Left hindlimb (tissue), 1 donor: ENCODE measurements at places on chromosomes 3 and 15.

DNA sequence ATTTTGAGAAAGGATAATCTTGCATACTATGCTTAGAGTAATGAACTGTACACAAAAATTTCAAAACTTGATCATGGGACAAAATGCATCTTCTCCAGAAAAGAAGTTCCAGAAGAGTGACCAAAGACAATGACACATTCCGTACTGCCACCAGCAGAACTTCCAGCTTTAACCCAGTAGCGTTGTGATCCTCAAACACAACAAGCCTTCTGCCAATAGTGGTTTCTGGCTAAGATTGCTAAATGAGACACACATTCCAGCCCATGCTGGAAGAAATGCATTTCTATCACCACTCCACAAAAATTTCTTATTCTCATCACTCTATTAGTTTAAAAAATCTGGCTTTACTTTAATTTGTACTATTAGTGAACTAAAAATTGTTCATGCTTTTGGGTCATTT, 334.9 kb downstream of the TBC1D5 start:
- DNase-seq: no peak

DNA sequence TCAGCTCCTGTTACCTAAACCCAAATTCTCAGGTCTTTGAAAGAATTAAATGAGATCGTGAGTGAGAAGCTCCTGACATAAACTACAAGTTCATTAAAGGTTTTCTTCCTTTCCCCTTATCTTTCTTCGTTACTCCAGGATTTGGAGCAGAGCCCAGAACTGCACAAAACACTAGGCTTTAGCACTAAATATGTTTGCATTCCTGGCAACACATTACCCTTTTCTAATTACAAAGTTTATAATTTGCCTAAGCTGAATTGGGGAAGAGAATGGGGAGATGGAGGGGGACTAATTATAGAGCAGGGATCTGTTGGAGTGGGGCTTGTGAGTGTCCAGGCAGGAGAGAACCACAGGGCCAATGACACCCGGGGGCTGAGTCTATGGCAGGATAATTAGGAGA, 109.7 kb downstream of the SV2B start:
- DNase-seq: no peak

DNA sequence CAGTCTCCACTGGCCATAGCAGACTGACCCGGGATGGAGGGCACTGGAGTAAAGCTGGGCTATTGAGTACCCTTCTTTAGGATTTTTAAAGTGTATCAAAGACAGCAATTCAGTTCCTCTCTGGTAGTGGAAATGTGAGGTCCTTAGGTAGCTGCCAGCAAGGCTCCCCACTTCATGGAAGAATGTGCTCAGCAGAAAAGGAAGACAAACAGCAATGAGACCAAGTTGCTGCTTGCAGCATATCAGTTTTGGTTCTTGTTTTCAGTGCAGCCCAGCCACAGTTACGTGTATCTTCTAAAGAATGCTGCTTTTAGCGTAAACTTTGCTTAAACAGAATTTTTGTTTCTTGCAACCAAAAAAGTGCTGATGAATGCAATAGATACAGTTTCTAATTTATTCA, 374.0 kb upstream of the CBLB start:
- no peak for DNase-seq

- peak; percentile 77 for DNase-seq
These were observed 159.8 kb upstream of the TSC22D2 start for GRCh38 chr3:150248116-150248887.

DNA sequence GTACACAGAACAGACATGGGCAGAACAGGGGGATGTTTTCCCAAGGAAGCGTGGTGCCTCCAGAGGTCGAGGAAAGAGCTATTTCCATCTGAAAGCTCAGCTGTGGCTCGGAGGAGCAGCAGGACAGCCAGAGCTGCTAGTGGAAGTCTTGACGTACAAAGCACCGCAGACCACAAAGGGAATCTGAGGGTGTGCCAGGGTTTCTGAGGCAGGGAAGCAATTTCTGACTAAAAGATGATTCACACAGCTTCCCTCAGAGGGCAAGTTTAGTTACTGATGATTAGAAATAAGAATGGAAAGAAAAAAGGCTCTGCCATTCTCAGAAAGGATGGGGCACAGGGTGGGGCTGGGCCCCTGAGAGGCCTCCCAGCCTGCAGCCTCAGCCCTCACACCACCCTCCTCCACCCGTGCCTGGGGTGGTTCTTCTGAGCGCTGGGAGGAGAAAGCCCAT, 45.8 kb upstream of the SEC13 start:
- DNase-seq: peak; percentile 73

DNA sequence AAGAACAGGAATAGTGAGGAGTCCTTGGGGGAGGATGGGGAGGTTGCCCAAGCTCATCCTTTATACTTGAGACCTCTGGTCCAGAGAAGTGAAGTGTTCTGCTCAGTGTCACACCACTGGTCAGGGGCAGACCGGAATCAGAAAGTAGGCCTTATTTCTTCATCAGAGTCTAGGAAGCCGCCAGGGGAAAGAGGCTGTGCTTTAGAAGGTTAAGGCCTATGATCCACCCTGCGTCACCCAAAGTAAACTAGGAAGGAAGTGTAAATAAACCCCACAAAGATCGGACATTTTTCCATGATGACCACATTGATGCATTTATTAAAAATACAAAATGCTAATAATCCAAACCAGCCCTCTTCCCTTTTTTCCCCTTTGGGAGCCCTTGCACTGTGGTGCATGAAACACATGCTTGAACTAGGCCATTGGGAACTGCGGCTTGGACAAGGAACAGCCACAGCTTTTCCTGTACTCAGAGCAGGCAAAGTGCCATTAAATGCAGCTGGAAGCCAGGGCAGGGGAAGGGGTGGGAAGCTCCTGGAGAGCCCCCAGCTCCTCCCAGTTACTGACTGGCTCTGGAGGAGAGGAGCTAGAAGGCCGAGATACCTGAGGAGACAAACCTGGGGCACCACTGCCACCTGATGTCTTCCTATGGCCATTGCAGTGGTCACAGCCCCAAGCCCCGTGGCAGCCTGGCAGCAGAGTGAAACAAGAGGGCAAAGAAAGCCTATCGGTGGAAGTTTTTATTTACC, 37.0 kb downstream of the CDC25A start:
- peak; percentile 87 for DNase-seq

DNA sequence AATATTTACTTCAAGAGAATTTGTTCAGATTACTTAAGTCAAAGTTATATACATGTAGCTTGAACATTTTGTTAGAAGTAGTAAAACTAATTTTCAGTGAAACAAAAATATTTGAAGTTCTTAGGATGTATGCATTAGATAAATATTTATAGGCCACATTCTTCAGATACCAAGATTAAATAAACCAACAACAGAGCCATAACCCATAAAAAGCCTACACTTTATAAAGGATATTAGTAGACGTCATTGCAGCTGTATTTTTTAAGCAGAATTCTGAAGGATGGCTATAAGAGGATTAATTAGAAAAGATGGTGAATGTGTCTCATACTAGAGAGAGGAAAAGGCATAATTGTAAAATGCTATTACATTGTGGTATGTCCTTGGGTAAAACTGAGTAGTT, 449.7 kb upstream of the ALCAM start:
- DNase-seq: no peak

- DNase-seq: no peak
These were observed 21.9 kb upstream of the ATP8B4 start for GRCh38 chr15:50140983-50141382.

DNA sequence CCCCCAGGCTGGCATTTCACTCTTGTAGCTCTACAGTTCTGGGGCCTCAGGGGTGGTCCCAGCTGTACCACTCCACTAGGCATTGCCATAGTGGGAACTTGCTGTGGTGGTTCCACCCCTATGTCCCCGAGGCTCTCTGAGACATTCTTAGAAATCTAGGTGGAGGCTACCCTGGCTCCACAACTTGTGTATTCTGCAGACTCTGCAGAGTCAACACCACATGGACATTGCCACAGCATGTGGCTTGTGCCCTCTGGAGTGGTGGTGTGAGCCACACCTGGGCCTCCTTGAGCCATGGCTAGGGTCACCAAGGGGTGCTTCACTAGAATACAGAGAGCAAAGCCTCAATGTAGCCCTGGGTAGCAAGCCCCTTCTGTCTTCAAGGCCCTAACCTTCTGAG, 54.4 kb upstream of the STRIT1 start:
- no peak for DNase-seq

DNA sequence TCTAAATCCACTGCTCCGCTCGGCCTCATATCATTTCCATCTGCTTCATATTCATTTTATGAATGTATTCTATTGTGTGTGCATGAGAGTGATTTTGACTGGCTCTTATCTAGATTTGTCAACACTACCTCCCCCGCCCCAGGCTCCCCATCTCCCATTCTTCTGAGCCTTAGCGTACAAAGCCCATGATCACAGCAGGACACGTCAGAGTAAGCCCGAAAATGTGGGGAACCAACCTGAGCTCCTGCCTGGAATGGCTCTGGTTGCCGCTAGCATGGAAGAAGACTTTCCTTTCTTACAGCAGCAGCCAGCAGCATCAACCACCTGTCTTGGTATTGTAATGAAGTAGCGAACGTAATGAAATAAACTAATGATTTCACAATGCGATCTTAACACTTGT, 61.4 kb downstream of the GABRB3 start:
- DNase-seq: no peak

GRCh38 chr15:27254055-27254454, 283.1 kb downstream of the GABRG3 start:
- DNase-seq: no peak

DNA sequence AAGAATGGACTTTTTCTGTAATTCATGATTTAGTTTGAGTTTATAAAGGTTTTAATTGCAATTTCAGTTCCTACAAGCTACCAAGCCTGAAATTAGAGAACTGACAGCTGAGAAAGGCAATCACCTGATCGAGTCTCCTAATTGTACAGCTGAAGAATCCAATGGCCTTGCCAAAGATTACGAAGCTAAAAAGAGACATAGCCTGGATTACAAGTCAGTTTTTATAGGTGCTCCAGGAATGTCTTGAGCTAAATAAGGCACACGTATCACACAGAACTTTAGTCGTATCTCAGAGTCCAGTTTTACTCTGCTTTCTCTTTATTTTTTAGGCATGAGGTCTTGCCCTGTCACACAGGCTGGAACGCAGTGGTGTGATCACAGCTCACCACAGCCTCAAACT, 6.6 kb downstream of the DPH3 start:
- no peak for DNase-seq

- DNase-seq: no peak
These were observed 118.9 kb downstream of the MTHFS start for GRCh38 chr15:79777916-79778315.

- DNase-seq: no peak
These were observed 26.3 kb upstream of the GP5 start for GRCh38 chr3:194425399-194425798.

DNA sequence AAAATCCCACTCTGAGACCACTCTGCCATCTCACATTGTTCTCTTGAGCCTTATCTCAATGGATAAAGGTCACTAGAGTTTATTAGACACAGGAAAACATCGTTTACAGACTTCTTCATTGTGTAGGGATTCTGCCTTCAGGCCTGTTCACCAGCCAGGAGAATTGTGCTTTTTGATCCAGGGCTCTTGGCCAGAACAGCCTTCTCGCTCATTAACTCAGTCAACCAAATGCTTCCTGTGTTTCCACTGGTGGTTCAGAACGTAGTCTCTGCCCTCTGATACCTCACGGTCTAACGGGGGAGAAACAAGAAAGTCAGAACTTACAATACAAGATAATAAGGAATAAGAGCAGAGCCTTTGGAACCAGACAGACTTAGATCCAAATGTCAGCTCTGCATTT, 54.2 kb upstream of the TSEN2 start:
- no peak for DNase-seq

DNA sequence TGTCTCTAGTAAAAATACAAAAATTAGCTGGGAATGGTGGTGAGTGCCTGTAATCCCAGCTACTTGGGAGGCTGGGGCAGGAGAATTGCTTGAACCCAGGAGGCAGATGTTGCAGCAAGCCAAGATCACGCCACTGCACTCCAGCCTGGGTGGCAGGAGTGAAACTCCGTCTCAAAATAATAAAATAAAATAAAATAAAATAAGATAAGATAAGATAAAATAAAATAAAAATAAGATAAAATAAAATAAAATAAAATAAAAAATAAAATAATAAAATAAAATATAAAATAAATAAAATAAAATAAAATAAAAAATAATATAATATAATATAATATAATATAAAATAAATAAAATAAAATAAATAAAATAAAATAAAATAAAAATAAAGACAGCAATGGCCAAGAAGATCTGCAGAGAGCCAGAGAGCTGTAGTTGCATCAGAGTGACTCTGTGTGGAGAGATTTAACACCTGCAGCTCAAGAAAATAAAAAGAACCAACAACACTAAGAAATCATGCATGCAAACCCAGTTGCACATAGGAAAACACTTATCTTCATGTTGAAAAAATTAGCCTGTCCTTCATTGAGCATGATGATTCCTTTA, 25.9 kb downstream of the LIPH start:
- no peak for DNase-seq

DNA sequence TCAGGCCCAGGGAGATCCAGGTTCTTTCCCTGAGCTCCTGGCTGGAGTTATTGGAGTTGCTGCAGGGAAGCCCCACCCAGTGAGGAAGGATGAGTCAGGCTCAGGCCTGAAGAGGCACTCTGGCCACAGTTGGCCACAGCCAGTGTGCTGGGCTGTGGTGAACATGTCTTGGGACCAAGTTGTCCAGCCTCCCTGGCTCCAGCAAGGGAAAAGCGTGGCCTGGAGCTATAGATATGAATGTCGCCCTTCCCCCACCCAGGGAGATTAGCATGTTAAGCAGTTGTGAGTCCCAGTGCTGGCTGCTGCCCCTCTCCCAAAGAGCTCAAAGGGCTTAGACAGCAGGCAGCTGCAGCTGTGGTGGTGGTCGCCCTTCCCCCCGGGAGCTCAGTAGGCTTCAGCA, 963.2 kb downstream of the ROBO2 start:
- DNase-seq: no peak

DNA sequence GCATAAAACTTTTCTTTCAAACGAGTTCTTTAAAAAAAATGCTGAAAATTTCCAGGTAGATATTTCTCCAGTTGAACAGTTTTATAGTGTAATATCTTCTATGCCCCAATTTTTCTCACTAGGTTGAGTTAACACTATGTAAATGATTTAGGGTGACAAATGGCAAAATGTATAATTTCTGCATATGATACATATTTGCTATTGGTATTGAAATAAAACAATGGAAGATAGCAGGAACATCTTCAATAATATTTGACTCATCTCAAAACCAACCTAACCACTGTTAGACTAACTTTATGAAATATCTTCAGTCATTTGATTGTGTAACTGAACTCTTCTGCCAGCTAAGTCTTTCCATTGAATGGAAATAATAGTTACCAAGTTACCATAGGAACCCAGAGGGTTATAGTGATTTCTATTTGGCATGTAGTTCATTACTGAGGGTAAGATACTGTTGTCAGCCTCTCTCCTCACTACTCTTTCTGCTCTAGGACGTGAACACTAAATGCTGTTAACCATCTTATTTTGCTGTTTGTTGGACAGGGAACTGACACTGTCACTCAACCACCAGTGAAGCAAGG, 824.7 kb upstream of the NECTIN3 start:
- DNase-seq: no peak

GRCh38 chr3:48399387-48400172, 27.6 kb downstream of the FBXW12 start:
- no peak for DNase-seq

- peak; percentile 70 for DNase-seq
These were observed 497.9 kb upstream of the SGO1 start for GRCh38 chr3:20683910-20684309.

- no peak for DNase-seq
These were observed 25.6 kb downstream of the RHOA start for GRCh38 chr3:49386056-49386756.
